ENCODE measurements at places on chromosomes 5 and 9.

GRCh38 chr9:129737479-129738274 is 15.2 kb downstream of the PTGES start:
- DNase-seq: peak; percentile 92

DNA sequence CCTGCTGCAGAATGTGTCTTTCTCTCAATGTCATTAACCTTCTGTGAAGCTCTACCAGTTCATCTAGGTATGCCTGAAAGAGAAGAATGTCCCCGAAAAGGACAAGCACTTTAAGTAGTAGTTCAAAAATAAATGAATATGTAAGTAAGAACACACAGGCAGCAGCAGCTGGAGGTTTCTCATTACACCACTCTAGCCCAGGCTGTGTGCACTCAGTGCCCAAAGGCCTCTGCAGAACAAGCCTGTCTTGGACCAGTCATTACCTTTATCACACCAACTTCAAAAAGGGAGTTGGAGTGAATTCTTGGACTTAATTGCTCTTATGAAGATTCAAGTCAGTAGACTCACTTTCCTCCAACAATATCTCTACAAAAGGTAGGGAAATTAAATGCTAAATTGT is 268.8 kb downstream of the MLLT3 start:
- no peak for DNase-seq

DNA sequence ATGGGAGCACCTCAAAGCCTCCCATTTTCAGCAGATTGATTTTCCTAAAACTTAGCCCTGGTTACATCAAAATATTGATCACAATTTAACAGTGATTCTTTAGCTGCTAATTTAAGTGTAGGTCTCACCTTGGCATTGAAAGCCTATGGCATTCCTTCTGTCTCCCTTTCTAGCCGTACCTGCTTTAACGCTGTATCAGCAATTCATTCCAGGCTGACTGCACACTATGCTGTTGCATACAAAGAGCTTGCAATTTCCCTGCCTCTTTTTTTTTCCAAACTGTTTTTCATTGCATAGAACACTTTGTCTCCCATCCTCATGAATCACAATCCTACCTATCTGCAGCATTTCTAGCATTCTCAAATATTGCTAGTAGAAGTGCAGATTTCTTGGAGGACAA is 8.9 kb upstream of the AMACR start:
- DNase-seq: no peak

DNA sequence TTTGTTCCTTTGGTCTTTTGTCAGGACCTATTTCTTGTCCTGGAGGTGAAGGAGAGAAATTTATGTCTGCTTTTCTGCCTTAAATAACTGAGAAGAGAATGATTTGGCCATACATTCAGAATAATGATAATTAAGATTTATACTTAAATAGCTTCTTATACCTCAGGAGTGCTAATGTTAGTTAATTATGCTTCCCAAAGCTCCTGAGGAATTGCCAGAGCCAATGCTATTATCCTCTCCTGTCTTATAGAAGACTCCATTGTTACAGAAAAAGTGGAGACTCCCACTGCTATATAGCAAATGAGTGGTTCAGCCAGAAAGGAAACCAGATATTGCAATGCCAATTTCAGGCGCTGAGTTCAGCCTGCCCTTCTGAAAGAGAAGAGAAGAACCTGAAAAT is 67.0 kb downstream of the NTRK2 start:
- no peak for DNase-seq

DNA sequence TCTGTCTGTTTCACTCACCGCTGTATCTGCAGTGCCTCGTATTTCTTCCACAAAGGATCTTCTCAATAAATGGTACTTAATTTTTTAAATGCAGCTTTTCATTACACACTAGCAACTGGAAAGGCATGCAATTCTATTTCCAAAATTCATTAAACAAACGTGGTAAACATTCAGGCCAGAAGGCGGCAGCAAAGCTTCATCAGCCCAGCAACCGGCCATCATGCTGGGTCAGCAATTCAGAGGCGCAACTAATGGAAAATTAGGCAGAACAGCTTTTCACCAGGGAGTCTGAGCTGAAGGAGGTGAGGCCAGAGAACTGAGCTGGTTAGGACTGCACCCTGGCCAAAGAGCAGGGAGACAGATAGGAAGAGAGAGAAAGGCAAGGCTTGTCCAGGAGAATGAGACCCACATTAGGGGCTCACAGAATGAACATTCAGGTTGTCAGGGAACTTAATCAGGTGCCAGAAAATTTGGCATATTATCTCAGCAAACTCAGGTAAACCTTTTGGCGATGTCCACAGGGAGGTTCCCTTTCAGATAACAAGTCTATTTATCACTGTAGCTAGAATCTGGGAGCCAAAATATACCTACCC is 17.7 kb upstream of the RNF180 start:
- no peak for DNase-seq

DNA sequence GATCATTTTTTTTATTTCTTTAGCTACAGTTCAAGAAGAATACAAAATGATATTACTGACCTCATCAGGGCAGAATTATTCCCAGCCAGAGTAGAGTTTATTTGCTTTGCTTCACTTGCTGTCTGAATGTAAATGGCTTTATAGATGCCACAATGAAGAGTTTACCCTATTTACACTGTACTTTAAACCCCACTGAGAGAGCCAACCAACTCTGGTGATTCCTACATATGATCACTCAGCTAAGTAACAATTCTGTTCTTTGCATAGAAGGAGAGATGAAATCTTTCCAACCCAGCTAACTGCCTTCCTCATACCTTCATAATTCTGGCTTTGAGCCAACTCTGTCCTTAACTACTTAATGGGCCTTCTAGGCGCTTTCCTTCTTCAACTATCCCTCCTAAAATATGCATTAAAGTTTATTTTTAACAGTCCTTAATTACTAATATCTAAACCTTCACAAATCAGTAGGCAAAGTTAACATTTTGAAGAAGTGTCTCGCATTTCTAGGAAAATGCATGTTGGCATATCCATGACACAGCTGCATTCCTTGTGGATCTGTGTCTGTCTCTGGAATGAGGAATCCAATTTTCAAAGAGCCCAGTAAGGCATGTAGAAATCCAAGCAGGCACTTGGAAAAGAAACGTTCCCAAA is 284.8 kb upstream of the GRAMD2B start:
- no peak for DNase-seq

DNA sequence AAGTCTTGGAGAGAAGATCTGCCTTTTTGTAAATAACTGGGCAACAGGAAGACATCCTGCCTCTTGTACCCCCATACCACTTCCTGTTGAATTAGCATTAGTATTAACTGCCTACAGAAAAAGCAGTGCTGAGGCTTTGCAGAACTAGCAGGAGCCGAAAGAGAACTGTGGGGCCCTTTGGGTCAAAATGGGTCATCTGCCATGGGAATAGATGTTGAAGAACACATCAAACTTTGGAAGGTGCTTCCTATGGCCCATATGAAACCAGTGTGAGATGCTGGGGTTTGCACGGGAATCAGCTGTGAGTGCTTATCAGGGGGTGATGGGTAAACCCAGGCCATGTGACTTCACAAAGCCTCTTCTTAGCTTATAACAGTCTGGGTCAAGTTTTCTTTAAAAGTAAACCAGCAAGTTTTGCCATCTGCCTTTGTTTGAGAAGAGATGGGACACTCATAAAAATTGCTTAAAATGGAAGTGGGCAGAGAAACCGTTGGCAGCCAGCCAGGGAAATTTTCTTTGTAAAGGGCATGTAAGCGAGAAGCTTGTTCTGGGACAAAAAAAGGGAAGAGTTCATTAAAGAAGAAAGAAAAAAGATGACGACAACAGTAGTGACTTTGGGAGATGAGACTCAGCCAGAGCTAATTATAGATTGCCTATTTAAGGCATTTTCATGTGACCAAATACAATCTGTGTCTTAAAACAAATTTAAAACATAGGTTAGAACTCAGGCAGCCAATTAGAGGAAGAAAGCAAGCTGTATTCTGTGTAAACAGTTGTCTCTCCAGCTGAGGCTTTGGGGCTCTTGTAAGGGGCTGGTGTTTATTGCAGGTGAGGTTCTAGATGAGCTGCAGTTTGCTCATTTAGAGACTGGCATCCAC is 4.4 kb downstream of the SLC25A25 start:
- peak; percentile 47 for DNase-seq

DNA sequence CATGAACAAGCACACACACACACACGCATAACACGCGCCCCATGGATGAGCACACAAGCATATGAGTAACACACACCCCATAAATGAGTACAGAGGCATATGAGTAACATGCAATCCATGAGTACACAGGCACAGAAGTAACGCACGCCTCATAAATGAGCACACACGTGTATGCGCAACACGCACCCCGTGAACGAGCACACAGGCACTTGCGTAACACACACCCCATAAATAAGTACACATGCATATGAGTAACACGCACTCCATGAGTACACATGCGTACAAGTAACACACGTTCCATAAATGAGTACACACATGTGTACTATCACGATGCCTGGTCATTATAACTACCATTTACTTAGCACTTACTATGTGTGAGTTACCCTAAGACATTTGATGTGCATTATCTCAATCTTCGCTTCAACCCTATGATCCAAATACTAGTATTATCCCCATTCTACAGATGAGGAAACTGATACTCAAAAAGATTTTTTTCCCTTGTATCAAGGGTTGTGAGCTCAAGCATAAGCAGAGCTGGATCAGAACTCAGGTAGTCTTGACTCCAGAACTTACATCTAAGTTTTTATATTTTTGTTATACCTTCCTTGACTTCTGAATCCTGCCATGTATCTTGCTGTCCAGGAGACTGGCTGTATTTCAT is 7.7 kb downstream of the MED27 start:
- no peak for DNase-seq

DNA sequence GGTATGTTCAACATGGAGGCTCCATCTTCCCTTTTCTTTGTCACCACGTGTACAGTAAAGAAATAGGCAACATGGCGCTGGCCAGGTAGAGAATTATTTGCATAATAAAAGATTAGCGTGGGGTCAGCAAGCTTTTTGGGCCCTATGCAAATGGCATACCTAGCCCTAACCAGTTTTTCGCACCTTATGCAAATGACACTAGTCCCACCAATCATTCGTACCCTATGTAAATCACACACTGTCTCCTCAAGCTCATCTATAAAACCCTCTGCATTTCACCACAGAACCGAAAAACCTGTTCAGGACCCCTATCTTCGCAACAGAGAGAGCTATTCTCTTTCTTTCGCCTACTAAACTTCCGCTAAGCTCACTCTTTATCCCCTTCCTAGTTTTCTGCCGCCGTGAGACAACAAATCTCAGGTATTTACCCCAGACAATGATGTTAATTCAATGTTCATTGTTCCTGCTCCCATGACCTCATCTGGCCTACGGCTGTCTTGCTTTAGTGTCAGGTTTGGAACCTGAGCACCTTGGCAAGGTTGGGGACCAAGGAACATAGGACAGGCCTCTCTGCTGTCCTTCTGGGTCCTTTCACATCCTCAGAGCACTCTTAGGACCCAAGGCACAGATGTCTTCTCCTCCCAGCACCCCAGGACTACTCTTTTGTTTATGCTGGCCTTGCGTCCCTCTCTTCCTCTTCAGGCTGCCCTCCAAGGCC is 180.7 kb upstream of the RAI14 start:
- DNase-seq: no peak

DNA sequence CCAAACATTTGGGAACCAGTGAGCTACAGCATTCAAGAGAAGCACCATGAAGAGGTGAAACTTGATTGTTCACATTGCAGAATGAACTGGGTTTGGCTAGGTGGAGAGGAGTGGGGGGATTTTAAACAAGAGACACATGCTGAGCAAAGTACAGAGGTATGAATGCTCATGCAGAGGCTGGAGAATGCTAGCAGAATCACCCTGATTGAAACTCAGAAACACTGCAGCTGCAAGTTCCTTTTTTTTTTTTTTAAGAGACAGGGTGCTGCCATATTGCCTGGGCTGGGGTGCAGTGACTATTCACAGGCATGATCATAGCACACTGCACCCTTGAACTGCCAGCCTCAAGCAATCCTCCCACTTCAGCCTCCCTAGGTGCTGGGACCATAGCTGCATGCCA is 35.1 kb downstream of the DENND1A start:
- DNase-seq: no peak

DNA sequence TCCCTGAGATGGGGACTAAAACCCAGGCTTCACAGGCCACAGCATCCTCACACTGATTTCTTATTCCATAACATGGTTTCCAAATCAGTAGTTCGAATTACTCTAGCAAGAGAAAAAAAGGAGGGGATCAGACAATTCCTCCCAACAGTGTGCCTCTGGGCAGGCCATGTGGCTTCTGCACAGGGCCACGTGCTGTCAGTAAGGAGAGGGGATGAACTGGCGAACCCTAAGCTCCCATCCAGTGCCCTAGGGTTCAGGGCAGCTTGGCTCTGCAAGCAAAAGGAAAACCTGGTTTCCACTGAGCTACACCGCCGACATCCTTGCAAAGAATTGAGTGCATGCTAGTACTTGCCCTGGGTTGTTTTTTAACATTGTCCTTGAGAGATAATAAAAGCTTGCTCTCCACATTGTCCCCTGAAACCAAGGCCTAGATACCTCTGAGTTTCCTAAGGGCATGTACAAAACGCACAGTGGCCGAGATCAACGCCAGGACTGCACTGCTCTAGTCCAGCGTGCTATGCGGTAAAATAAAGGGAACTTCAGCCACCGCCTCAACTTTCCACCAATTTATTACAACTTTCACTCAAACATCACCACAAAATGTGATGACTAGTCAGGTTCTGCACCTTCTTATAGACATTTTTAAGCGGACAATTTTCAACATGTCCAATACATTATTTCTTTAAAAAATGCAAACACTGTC is 4.5 kb downstream of the CAMSAP1 start:
- no peak for DNase-seq

DNA sequence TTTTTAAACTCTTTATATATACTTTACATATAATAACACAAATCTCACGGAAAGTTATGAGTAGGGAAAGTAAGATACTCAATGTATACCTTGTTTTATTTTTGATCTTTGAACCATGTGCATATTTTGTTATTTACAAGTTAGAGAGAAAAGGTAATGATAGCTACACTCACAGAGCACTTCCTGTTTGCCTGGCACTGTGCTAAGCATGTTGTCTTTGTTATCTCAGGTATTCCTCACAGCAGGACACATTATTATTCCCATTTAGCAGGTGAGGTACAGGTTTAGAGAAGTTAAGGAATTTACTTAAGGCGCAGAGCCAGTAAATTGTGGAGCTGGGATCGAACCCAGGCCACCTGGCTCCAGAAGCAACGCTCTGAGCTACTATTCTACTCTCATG is 3.0 kb downstream of the C9 start:
- DNase-seq: no peak

DNA sequence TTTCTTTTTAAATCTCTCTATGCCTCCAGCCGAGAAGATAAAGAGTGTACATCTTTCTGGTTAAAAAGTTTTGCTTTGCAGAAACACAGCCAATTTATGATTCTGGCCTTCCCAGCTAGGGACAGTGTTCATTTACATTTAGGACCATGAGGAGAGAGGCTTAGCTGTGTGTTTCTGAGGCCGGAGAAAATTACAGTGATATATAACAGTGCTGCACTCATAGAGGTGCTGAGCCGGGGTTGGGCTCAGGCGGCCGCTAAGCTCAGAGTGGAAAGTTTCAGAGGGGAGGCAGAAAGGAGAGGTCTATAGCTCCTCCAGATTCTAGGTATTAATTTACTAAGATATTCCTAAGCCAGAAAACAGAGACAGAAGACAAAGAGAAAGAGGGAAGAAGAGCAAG is 37.0 kb upstream of the LCP2 start:
- DNase-seq: no peak

Data from memory B cell (primary cell).